ENCODE measurements at places on chromosomes 12 and 14.

DNA sequence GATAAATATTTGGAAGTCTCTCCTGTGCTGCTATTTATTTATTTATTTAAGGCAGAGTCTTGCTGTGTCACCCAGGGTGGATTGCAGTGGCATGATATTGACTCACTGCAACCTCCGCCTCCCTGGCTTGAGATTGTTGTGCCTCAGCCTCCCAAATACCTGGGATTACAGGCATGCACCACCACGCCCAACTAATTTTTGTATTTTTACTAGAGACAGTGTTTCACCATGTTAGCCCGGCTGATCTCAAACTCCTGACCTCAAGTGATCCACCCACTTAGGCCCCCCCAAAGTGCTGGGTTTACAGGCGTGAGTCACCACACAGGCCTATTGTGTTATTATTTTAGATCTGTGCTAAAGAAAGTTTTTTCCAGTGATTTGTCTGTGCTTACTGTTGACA lies 225.2 kb downstream of the CCER1 start:
- no peak overlapping the region for H3K4me3 ChIP-seq
- no peak overlapping the region for H3K27ac ChIP-seq
- no peak for DNase-seq
- H3K36me3 ChIP-seq = peaks cover 3% of the 10 kb centered on the region

DNA sequence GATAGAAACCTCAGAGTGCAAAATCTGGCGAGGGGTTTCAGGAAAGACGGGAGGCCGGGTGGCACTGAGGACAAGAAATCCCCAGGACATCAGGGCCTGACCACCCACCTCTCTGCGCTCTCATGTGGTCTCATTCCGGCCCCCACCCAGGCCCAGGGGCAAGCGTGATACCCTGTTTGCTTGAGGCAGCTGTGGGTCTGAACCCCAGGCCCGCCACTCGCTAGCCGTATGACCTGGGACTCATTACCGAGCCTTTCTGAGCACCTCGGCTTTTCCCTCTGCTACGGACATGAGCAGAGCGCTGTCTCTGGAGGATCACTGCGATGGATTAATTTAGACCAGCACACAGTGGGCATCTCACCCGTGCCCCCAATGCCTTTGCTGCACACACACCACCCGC lies 25.5 kb upstream of the BCDIN3D start:
- peaks cover 46% of the 10 kb centered on the region for H3K4me1 ChIP-seq
- no peak overlapping the region for H3K4me3 ChIP-seq
- peak overlapping the region; percentile 85 for H3K27ac ChIP-seq
- H3K27me3 ChIP-seq = peaks cover 25% of the 10 kb centered on the region

- H3K4me1 ChIP-seq = peaks cover 30% of the 10 kb centered on the region
- DNase-seq = no peak
- no peak overlapping the region for H3K27ac ChIP-seq
- no peaks in the 10 kb centered on the region for H3K36me3 ChIP-seq
These were observed 111.3 kb downstream of the AEBP2 start for GRCh38 chr12:19550626-19551025.

GRCh38 chr14:20247646-20248246 lies 8.7 kb downstream of the OR11H4 start:
- H3K4me1 ChIP-seq = no peaks in the 10 kb centered on the region
- no peaks in the 10 kb centered on the region for H3K36me3 ChIP-seq
- no peak overlapping the region for H3K4me3 ChIP-seq
- DNase-seq = no peak
- no peaks in the 10 kb centered on the region for H3K27me3 ChIP-seq

- no peak overlapping the region for H3K27ac ChIP-seq
- H3K4me1 ChIP-seq = peaks cover 29% of the 10 kb centered on the region
- no peaks in the 10 kb centered on the region for H3K27me3 ChIP-seq
- no peak for DNase-seq
- no peak overlapping the region for H3K4me3 ChIP-seq
These were observed 383.3 kb upstream of the DDHD1 start for GRCh38 chr14:53536446-53536845.

DNA sequence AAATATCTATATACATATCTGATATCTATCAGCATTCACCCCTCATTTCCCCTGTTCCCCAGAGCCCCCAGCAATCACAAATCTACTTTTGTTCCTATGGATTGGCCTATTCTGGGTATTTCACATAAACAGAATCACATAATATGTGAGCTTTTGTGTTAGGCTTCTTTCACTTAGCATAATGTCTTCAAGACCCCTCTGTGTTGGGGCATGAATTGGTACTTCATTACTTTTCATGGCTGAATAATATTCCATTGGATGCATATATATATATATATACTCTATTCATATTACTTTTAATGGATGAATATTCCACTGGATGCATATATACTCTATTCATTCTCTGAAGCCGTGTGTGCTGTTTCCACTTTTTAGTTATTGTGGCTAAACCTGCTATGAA lies 28.7 kb downstream of the CAMKK2 start:
- peaks cover 27% of the 10 kb centered on the region for H3K36me3 ChIP-seq
- no peak for DNase-seq
- H3K4me3 ChIP-seq = no peak overlapping the region
- H3K27me3 ChIP-seq = no peaks in the 10 kb centered on the region
- H3K4me1 ChIP-seq = no peaks in the 10 kb centered on the region

GRCh38 chr12:123253641-123254459 lies 17.8 kb downstream of the CDK2AP1 start:
- peaks cover 19% of the 10 kb centered on the region for H3K4me1 ChIP-seq
- no peaks in the 10 kb centered on the region for H3K27me3 ChIP-seq
- no peak for DNase-seq

DNA sequence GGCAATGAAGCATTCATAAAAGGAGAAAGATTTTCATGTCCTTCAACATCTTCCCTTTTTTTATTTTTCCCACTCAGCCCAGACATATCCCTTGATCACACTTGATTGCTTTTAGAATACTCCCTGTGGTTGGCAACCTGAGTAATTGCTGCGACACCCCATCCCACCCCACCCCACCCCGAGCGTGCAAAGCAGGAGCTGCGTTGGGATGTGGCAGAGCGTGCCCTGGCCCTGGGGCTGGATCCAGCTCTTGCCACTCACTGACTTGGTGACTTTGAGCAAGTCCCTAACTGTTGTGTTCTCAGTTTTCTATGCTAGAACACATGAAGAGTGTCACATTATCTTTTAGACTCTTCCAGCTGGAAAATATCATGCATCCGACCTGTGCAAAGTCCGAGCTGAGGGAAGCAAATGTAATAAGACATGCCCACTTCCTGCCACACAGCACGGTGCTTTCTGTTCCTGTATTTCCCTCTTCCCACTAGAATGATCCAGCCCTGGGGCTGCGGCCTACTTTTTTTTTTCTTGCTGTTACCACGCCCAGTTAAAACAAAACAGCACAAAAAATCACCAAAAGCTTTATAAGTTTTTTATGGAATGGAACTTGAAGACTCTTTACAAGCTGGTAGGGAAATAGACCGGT lies 4.0 kb downstream of the ASCL4 start:
- H3K36me3 ChIP-seq = no peaks in the 10 kb centered on the region
- no peak for DNase-seq

DNA sequence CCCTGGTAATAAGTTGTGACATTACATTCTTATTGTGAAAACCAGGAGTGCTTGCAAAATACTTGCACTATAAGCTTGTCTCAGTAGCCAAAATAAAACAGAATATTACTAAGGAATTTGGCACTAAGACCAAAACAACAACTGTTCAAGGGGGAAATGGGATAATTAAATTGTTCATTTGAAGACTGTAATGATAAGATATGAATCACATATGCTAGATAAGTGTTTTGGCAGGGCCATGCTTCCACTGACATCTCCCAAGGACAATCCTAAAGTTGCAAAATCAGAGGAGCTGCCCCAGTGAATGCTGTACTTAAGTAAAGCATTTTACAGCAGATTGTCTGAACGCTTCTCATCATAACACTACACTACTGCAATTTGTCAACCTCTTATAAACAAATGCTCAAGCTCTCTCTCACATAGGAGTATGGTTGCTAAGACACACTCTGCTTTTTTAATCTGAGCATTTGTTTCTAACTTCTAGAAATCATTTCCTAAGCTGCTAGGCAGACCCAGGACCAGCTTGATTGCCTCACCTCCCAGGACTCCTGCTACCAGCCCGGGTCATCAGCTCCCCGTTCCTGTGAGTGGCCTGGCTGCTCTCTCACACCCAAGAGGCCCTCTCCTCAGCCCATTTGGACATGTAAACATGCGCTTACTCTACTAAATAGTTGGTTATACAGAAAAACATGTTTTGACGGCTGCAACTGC lies 191.5 kb downstream of the PAX9 start:
- H3K27me3 ChIP-seq = peaks cover 15% of the 10 kb centered on the region
- H3K4me1 ChIP-seq = no peaks in the 10 kb centered on the region
- H3K27ac ChIP-seq = no peak overlapping the region
- no peaks in the 10 kb centered on the region for H3K36me3 ChIP-seq

DNA sequence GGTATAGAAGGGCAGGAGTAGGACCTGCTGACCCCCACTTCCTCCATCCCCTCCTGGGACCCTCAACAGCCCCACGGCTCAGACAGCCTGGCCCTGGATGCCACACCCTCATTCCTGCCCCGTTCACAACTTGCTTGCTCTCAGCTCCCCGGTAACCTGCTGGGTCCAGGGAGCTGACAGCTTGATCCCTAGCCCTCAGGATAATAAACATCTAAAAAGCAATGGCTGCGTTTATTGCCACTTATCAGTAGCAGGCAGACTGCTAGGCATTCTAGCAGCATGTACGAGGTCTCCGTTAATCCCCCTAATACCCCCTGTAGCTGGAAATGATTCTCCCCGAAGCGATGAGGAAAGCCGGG lies 24.3 kb upstream of the RPLP0 start:
- no peak for DNase-seq
- peak overlapping the region; percentile 92 for H3K27ac ChIP-seq
- no peaks in the 10 kb centered on the region for H3K27me3 ChIP-seq
- peaks cover 44% of the 10 kb centered on the region for H3K4me1 ChIP-seq

- no peaks in the 10 kb centered on the region for H3K36me3 ChIP-seq
- no peaks in the 10 kb centered on the region for H3K4me1 ChIP-seq
- no peak for DNase-seq
- H3K27ac ChIP-seq = no peak overlapping the region
- peaks cover 50% of the 10 kb centered on the region for H3K27me3 ChIP-seq
These were observed 22.3 kb downstream of the DYRK4 start for GRCh38 chr12:4584281-4584680.

DNA sequence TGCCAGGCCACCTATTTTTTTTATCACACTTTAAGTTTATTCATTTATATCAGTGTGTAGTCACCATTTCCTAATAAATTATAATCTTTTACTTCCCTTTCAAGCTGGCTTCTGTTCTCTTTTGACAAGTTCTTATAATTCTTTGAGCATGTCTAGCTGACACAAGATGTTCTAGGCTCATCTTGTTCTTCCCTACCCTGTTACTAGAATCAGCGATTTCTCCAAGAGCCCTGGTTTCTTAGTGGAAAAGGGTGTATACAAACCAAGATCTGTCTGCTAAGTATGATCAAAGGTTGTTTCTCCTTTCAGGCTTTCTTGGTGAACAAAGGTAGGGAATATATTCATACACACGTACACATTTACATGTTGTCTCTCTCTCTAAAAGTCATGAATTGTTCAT lies 51.0 kb downstream of the FGD4 start:
- no peaks in the 10 kb centered on the region for H3K36me3 ChIP-seq
- no peaks in the 10 kb centered on the region for H3K27me3 ChIP-seq
- H3K4me3 ChIP-seq = no peak overlapping the region
- no peak for DNase-seq

GRCh38 chr12:71046215-71046614 lies 111.6 kb downstream of the TSPAN8 start:
- H3K4me3 ChIP-seq = no peak overlapping the region
- H3K4me1 ChIP-seq = peaks cover 6% of the 10 kb centered on the region
- no peak overlapping the region for H3K27ac ChIP-seq
- H3K36me3 ChIP-seq = no peaks in the 10 kb centered on the region

DNA sequence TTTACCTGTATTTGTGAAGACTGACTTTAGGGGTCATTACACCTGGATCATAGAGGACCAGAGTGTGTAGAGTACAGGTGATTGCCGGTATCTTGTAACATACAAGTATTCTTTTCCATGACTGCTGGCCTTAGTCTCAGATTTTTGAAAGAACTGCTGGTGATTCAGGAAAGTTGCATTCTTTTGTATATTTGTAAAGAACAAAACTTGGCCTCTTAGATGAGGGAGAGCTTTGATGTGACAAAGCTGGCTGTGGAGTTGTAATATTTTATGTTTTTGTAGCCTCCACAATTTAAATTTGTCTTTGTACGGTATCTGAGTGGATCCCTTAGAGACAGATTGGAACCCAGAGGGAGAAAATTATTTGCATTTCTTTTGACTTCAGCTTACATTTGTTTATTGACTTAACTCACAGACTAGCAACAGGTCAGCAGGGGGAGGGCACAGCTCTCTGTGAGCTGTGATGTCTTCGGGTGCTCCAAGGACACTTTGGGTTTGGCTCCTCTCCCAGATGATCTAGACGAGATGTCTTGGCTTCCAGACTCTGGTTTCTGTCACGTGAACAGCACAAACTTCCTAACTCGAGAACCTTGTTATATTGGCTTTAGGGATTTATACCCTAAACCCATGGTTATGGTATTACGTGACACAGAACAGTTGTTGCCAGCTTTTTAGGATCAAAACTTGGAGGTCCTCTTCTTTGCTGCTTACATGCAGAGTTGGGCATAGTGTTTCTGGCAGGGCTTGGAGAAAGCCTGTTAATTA lies 65.9 kb downstream of the DAAM1 start:
- no peak overlapping the region for H3K4me3 ChIP-seq
- DNase-seq = no peak
- peak overlapping the region; percentile 78 for H3K27ac ChIP-seq
- no peaks in the 10 kb centered on the region for H3K27me3 ChIP-seq
- peaks cover 47% of the 10 kb centered on the region for H3K4me1 ChIP-seq

- peak overlapping the region; percentile 16 for H3K27ac ChIP-seq
- H3K4me3 ChIP-seq = no peak overlapping the region
- no peak for DNase-seq
- no peaks in the 10 kb centered on the region for H3K36me3 ChIP-seq
- H3K27me3 ChIP-seq = no peaks in the 10 kb centered on the region
These were observed 40.3 kb upstream of the NUAK1 start for GRCh38 chr12:106179086-106179485.

All from mesothelial cell of epicardium (in vitro differentiated cells).